ENCODE measurements at places on chromosomes 1 and 21. TPM values are rescaled to one million over a fixed set of nuclear protein-coding genes. Genes with fewer than 3 reads are reported as not detected.

DNA sequence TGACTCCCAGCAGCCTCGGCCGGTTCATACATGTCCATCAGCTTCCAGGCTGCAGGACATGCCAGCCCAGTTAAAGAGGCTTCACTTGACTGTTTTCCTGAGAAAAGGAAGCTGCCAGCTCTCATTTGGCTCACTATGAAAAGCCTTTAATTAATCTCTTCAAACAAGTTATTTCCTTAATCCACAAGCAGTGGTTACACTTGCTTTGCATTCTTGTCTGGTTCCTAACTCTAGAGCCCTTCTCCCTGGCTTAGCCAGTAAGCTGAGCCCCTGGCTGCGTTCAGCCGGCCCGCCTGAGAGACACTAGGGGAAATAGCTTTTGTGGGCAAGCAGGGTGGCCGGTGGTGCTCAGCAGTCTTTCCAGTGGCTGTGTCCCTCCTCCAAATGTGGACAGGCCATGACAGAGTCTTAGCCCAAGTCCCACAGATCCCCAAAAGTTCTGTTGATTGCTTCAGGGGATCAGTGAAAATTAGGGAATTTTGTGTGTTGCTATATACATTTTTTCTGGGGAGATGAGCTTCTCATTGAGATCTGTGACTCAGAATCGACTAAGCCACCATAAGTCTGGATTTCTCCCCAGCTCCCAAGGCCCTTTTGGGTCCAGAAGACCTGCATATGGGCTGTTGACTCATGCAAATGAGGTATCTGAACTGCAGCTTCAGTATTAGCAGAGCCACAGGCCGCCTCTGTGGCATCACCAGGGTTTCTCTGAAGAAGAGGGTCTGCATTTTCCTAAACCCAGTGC lies 10.1 kb downstream of the ATF3 start:
- no peak overlapping the region for H3K4me3 ChIP-seq
- H3K36me3 ChIP-seq = peaks cover 17% of the 10 kb centered on the region
- H3K27me3 ChIP-seq = no peaks in the 10 kb centered on the region
- no peak for DNase-seq
- H3K27ac ChIP-seq = no peak overlapping the region

DNA sequence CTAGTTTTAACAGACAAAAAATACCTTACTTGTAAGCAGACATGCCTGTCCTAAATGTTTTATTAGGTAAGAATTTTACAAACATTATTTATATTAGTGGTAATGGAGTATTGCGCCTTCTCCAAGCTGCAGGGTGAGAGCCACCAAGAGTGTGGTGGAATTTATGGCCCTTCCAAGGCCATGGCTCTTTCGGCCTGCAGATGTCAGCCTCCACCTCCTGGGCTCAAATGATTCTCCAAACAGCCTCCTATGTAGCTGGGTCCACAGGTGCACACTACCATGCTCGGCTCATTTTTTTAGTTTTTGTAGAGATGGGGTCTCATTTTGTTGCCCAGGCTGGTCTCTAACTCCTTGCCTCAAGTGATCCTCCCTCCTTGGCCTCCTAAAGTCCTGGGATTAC lies 56.3 kb downstream of the ITGB3BP start:
- no peaks in the 10 kb centered on the region for H3K27me3 ChIP-seq
- H3K4me1 ChIP-seq = no peaks in the 10 kb centered on the region
- H3K27ac ChIP-seq = no peak overlapping the region
- H3K36me3 ChIP-seq = peaks cover 6% of the 10 kb centered on the region

Gene NMNAT2
- 0.13 TPM for total RNA-seq

GRCh38 chr1:247639381-247639981 lies 34.1 kb downstream of the OR2G3 start:
- no peaks in the 10 kb centered on the region for H3K4me1 ChIP-seq
- H3K27ac ChIP-seq = peak overlapping the region; percentile 73
- DNase-seq = peak; percentile 93
- no peaks in the 10 kb centered on the region for H3K27me3 ChIP-seq

Gene NPR1
- total RNA-seq = 2.5 TPM

GRCh38 chr1:45960930-45961715 lies 157.7 kb downstream of the MAST2 start:
- peaks cover 14% of the 10 kb centered on the region for H3K36me3 ChIP-seq
- no peak overlapping the region for H3K27ac ChIP-seq
- no peak for DNase-seq
- no peaks in the 10 kb centered on the region for H3K27me3 ChIP-seq
- no peaks in the 10 kb centered on the region for H3K4me1 ChIP-seq

DNA sequence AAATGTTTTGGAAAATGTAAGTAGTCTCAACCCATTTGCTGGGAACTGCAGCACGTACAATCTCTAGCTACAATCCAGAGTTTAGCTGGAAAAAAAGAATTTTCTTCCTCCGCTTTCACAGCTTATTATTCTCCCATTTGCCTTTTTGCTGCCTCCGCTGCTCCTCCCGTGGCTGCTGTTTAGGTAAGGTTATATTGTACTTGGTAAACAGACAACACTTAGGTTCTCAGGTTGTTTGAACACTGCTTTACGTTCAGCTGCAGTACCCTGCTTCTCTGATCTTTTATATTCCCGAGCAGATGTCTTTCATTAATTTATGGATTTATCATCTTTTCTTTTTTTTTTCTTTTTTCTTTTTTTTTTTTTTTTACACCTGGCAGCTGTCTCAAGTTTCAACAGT lies 14.3 kb downstream of the PROX1 start:
- H3K36me3 ChIP-seq = no peaks in the 10 kb centered on the region
- no peaks in the 10 kb centered on the region for H3K4me1 ChIP-seq
- no peaks in the 10 kb centered on the region for H3K27me3 ChIP-seq

- H3K4me3 ChIP-seq = no peak overlapping the region
- peaks cover 21% of the 10 kb centered on the region for H3K4me1 ChIP-seq
- H3K36me3 ChIP-seq = no peaks in the 10 kb centered on the region
- H3K27me3 ChIP-seq = no peaks in the 10 kb centered on the region
- no peak for DNase-seq
These were observed 6.8 kb downstream of the NHLH1 start for GRCh38 chr1:160373696-160374095.

- peaks cover 11% of the 10 kb centered on the region for H3K4me1 ChIP-seq
- no peaks in the 10 kb centered on the region for H3K27me3 ChIP-seq
- H3K27ac ChIP-seq = no peak overlapping the region
- no peak overlapping the region for H3K4me3 ChIP-seq
- H3K36me3 ChIP-seq = no peaks in the 10 kb centered on the region
- no peak for DNase-seq
These were observed 126.5 kb downstream of the KCNN3 start for GRCh38 chr1:154743526-154744036.

Gene LCE2C
- total RNA-seq = not detected

GRCh38 chr1:154478639-154479038 lies 23.4 kb upstream of the TDRD10 start:
- no peaks in the 10 kb centered on the region for H3K36me3 ChIP-seq
- no peak for DNase-seq
- no peak overlapping the region for H3K4me3 ChIP-seq
- H3K27ac ChIP-seq = peak overlapping the region; percentile 14
- H3K4me1 ChIP-seq = peaks cover 16% of the 10 kb centered on the region
- H3K27me3 ChIP-seq = no peaks in the 10 kb centered on the region
